ENCODE measurements at places on chromosomes 11 and 22.

DNA sequence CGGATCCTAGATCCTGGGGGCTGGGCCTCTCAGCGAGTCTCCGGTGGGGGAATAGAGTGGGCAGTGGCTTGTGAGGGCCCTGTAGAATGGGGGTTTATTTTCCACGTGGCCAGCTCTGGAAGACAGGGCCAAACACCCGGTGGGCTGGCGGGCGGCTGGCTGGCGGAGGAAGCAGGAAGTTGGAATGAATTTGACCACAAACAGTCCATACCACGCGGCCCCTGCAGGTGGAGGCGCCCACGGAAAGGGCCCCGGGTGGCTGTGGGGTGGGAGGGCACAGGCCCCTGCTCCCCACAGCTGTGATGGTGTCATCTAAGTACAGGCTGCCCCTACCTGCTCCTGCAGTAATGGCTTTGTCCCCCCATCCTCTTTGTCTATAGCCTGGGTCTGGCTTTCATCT is 15.1 kb downstream of the MCAT start:
- no peak for DNase-seq

GRCh38 chr11:67392183-67392715 is 463 bp downstream of the RAD9A start:
- DNase-seq = no peak

DNA sequence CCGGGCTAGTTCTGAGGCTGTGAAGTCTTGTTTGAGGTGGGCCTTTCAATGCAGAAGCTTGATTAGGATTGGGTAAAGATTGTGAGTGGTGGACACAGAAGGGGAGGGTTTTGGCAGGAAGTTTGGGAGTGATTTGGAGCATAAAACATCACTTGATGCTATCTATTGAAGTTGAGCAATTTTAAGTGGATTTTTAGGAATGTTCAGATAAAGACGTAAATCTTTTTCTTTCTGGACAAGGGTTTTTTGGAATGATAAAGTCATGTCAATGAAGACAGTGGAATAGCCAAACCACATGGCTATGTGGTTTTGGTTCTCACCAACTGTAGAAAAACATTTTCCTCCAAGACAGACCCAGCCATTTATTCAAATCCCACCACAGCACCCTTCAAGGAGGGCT is 111.2 kb upstream of the SNX19 start:
- no peak for DNase-seq

DNA sequence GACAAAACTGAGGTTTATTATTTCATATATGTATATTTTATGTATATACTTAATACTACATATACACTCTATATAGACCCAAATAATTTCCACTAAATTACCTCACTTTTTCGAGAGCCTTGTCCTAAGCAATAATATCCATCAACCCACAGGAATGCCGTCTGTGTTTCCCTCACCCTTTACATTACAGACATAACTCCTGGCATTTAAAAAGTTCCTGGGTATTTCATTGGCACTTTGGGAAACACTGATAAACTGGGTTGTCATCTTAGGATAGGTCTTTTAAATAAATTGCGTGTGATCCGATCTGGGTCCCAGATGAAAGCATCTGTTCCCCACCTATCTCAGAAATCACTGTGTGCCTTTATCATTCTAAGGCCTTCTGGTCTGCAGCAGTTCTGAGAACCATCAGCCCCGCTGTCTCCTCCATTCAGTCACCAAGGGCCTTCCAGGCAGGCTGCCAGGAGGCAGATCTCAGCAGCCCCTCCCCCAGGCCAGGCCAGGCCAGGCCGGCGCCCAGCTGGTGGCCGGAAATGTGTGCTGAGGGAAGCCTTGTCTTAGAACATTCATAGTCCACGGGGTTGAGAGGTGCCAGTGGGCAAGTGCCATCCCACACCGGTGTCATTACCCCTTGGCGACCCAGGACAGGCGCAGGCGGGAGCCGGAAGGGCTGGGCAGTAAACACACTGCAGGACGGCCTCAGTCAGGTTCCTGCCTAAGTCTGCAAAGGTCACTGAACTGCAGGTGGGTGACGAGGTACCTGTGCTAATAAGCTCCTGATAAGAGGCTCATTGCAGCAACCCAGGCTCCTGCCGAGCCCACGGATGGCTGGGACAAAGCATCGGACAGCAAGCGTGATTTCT is 3.3 kb downstream of the FGF19 start:
- peak; percentile 62 for DNase-seq

GRCh38 chr22:49307870-49308269 is 519.8 kb downstream of the BRD1 start:
- no peak for DNase-seq

DNA sequence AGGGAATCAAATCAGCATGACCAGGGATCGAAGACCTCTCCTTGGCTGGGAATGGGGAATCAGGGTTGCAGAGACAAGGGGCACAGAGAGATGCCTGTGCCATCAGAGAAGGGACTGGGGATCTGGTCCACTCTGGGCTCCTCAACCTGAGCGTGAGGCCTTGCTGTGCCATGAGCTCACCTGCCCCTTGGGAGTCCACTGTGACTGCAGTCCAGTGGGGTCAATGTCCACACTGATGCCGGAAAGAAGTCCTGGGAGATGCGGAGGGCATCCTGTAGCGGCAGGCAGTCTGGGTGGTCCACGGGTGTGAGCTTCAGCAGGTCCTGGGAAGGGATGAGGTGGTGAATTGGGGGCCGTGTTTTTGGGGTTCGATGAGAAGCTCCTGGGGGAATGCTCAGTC is 7.3 kb upstream of the RGL4 start:
- no peak for DNase-seq

DNA sequence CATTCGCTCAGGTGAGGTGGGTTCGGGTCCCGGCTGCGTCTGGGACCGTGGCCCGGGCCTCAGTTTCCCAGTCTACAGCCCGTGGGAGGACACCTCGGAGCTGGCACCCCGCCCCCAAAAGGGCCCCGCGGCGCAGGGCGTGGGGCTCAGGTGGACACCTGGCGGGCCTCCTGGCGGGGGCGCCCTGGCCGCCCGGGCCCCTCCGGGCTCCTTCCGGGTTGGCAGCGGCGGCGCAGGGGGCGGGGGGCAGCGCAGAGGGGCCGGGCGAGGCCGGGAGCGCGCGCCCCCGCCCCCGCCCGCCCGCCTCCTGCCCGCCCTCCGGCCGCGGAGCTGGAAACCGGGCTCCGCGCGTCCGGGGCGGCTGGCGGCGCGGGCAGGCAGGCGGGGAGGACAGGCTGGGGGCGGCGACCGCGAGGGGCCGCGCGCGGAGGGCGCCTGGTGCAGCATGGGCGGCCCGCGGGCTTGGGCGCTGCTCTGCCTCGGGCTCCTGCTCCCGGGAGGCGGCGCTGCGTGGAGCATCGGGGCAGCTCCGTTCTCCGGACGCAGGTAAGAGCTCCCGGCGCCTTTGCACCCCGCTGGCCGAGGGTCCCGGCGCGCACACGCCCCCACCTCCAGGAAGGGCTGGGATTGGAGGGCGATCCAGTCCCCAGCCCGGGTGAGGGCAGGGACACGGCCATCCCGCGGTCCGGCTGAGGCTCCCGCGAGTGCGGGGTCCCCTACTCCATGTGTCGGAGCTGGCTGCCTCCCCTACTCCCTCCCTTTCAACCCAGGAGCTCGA is at the start of gene EMID1:
Gene EMID1, plus strand, starts transcription at position 303 of the 778 bp plus-strand sequence. Its CDS starts 143 bp downstream, at position 446.
- no peak for DNase-seq

GRCh38 chr11:65573391-65574079 is 1.2 kb downstream of the FAM89B start:
- DNase-seq = no peak

GRCh38 chr11:1293619-1294015 is 15.8 kb downstream of the TOLLIP start:
- peak; percentile 29 for DNase-seq

DNA sequence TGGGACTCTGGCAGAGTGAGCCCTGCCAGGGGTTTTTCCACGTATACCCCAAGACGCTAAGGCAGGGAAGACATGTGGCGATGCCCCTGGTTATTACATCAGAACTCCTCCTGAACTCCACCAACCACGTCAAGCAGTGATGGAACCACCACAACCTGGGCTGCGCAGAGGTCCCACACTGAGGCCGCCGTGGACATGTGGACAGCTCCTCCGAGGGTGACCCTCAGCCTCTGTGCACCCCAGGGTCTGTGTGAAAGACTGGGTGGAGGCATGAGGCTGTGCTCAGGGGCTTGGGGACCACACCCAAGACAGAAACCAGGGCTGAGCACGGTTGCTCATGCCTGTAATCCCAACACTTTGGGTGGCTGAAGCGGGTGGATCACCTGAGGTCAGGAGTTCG is 52.2 kb downstream of the TRMU start:
- DNase-seq = no peak

- no peak for DNase-seq
Measured at GRCh38 chr11:45162916-45163879, 16.8 kb downstream of the PRDM11 start.

GRCh38 chr11:28757725-28758515 is 649.7 kb downstream of the METTL15 start:
- no peak for DNase-seq

DNA sequence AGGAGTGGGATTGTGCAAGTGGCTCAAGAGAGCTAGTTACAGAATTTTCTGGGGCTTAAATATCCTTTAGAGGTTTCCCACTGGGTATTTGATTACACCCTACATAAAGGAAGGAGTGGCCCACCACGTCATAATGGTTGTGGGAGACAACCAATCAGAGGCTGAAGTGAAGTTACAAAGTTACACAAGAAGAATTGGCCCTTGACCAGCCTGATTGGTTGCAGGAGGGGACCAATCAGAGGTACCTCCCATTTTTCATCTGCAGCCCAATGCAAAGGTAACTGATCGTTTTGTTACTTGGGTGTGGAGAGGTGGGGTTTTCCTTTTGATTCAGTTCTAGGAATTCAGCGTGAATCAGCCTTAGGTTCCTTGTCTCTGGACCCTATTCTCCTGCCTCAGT is 430.5 kb upstream of the FAT3 start:
- DNase-seq = no peak

DNA sequence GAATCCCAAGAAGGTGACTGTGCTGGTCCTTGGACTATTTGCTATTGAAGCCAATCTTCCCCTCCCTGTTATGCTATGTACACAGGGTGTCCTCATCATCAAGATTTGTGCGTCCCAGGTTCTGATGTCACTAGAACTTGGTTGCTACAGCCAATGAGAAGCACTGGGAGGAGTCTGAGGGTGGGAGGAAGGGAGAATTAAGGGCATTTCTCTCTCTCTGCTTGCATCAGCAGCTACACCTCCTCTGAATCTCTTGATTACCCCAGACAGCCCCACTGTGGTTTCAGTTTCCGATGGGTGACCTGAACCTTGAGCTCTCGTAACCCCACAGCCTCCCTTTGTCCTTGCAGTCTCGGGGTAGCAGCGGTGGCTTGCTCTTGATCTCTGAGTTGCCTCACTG is 212.4 kb upstream of the SESN3 start:
- DNase-seq = no peak

DNA sequence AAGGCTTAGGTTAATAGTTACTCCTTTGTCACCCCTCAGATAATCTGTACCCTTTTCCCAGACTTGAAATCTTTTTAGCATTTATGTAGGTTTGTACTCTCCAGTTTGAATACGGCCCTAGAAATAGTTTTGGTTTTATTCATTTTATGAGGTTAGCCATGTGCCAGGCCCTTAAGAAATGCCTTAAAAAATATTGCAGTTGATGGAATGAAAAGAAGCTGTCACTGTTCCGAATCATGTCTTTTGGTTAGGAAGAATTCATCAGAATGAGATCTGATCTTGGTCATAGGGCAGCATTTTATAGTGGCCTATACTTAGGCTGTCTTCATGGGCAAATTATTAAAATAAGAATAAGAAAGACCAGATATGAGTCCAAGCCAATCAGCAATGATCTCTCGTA is 14.8 kb upstream of the PRSS23 start:
- DNase-seq = no peak

DNA sequence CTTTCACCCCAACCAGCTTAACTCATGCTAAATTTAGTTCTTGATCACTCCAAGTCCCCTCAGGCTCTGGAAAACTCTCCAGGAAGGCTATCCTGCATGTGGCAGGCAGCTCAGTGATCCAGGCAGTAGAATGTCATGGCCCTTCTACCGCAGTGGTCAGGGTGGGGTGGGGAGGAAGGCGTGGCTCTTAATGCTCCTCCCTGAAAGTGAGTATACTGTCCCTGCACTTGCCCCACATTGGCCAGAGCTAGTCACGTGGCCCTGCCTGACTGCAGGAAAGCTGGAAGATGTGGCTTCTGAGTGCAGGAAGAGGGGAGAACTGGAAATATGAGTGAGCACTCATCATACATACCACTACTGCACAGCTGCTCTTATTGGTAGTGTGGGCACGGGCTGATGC is 102.1 kb downstream of the GRAMD1B start:
- no peak for DNase-seq

DNA sequence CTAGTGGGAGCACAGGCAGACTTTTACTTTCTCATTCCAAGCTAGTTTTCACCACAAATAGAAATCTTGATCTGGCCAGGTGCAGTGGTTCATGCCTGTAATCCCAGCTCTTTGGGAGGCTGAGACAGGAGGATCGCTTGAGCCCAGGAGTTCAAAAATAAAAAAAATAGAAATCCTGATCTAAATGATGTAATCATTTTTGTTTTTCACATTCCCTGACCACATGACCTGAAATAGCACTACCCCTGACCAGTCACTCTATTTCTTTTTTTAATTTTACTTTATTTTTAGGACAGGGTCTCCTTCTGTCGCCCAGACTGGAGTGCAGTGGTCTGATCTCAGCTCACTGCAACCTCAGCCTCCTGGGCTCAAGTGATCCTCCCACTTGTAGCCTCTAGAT is 2.3 kb upstream of the TCN2 start:
- no peak for DNase-seq

DNA sequence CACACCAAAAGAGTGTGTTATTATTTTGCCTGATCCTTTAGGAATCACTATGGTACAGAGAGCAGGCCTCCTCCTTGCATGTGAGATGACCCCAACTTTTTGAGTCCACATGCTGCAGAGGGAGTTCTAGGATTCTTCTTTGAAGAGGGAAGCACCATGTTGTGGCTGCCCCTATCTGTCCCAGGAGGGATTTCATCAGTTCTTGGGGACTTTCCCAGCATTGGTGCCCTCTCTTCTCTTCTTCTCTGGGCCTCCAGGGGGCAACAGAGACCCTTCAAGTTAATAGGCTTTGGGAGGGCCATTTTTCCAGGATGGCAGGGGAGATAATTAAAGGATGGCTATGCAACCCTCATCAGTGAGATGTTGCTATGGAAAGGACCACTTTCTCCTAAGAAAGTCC is 3.6 kb downstream of the MMP1 start:
- no peak for DNase-seq
